ENCODE measurements at places on chromosomes 3 and 15.

GRCh38 chr3:2526926-2527325 lies 428.3 kb downstream of the CNTN4 start:
- no peak for DNase-seq

DNA sequence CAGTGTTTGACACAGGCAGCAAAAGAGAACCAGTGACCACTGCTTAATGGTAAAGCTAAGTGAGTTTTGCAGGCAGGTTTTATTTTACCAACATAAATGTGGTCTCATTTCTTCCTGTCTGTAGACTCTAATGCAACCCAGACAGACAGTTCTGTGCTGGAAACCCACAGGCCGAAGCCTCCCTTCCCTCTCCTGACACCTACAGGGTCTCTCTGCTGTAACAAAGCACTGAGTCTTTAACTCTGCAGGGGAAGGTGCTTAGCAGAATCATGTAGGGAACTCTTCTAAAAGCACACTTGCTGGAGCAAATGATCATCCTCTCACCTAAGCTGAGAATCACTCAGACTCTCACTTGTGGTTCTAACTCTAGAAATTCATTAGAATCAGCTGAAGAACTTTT lies 200.3 kb downstream of the KBTBD8 start:
- DNase-seq, result no peak

DNA sequence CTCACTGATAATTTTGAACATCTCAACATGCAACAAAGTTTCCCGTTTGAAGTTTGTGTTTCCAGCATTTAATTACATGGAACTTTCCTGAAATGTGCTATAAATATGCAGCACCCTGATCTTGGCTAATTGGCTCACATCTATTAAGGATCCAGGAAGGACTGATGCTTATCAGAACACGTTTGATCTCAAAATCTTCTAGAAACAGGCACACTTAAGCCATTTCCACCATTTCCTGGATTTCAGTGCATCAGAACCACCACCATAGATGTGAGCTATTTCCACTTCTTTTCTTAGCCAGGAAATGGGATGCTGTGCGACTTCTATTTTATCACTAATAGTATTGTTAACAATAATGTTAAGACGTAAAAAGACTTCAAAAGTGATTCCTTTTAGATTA lies 228.9 kb downstream of the FEZF2 start:
- DNase-seq, result no peak

DNA sequence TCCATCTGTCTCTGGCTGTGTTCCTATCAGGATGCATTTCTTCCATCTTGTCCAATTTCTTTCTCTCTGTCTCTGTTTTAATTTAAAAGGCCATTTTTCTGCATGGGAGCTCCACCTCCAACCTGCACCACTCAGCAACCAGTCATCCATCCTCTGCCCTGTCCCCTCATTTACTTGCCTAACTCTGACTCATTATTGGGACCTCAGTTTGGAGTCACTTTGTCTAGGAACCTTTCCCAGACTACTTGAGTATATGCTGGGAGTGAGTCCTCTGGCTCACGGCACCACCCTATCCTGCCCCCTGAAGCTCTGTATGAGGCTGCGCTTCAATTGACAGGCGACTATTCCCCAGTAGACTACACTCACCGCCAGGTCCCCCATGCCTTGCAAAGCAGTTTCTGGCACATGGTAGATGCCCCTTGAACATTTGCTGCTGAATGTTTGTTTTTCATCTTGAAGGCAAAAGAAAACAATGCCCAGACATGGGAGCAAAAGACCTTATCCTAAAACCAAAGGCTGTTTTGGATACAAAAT lies 513.3 kb upstream of the CFAP20DC start:
- no peak for DNase-seq

GRCh38 chr15:89823836-89824606 lies 9.4 kb upstream of the ANPEP start:
- no peak for DNase-seq

GRCh38 chr3:17670749-17671148 lies 71.7 kb downstream of the TBC1D5 start:
- no peak for DNase-seq

DNA sequence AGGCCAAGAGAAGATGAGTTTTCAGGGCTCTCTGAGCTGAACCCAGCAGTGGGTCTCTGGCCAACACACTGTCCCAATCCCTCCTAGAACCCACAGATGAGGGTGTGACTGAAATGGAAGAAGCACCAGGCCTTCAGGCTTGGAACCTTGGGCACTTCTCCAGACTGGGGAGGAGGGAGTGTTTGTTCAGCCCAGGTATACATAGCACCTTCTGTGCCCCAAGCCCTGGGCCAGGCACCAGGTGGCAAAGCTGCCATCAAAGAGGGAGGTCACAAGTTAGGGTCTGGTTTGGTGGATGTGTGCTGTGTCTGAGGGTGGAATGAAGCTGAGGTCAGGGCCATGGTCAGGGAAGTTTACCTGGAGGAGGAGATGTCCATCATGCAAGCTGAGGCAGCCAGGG lies 15.8 kb upstream of the RHO start:
- DNase-seq, result no peak

DNA sequence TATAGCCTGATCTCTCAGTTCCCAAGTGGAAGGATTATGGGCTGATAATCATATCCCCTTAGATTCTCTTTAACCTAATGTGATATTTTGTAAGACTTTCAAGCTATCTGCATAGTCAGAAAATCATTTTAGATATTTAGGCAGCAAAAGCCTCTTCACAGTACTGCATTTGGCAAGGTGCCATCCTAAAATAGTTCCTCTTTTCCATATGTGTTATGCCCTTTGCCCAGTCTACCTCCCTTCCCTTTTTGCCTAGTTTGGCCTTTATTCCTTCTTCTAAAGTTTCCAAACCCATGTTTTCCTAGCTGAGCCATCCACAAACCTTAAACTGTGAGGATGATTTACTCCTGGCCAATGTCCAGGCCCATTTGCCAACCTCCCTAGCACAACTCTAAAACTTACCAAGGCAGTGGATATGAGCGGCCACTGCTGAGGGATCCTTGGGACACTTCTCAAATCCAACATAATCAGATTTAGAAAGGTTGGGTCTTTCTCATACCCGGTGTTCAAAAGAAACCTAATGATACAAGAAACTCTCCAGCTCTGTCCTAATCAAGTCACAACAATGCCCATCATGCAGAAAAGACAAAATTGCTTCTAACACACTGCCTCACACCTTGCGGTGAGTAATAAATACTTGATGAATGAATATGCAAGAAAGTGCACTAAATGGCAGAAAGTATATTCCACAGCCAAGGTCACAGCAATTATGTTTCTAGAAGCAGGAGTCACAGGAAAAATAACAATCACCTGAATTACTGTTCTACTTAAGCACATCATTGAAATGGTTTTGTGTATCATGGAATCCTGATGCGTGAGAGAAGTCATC lies 493.9 kb downstream of the NLGN1 start:
- DNase-seq, result no peak

DNA sequence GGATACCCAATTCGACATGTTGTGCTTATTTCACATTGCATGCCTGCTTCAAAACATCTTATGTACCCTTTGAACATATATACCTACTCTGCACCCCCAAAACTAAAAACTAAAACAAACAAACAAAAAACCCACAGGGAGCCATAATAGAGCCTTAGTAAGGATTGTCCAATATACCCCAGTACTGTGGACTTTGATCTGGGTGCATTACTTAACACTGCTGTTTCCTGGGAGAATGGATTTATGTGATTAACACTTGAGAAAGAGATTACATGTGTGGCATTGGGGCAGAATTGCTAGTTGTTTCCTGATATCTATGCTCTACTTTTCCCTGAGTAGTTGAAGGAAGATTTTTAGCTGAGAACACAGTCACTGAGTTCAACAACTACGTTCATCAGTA lies 583.4 kb upstream of the ROBO1 start:
- DNase-seq, result no peak

DNA sequence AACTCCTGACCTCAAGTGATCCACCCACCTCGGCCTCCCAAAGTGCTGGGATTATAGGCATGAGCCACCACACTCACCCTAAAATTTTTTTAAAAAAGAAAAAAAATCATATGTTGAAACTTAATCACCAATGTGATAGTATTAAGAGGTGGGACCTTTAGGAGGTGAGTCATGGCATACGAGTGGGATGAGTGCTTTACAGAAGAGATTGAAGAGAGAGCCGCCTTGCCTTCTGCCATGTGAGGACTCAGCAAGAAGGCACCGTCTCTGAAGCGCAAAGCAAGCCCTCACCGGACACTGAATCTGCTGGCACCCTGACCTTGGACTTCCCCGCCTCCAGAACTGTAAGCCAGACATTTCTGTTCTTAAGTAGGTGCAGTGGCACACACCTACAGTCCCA lies 5.5 kb downstream of the ARPIN start:
- no peak for DNase-seq

DNA sequence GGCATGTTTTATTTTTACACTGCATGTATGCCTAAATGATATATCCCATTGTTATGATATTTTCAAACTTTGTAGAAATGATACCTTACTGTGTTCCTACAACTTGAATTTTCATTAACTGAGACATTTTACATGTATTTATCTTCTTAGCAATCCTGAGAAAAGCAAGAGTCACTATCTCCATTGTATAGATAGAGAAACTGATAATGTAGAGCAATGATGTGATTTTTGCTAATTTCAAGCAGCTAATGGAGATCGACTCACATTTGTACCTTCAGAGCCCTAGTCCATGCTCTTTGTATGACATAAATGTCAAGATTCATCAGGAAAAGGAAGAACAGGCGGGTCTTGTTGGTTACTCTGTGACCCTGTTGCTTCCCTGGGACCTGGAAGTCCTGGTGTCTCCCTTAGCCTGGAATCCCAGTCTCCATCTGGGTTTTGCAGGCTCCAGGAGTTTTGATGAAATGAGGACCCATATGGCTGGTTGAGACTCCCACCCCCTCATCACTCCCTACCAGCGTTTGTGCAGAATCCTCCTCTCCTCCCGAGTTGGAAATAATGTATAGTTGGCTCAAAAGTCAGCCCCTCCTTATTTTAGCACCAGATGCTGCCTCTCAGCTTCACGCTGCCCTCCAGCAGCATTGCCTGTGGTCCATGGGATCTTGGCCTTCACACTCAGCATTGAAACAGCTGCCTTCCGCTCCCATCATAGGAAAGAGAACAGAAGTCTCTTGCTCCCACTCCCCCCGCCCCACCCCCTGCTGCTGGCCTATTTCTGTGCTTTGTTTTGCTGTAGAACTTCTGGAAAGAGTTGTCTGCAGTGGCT lies 67.1 kb downstream of the APBA2 start:
- no peak for DNase-seq

GRCh38 chr15:56844471-56844870 lies 74.0 kb upstream of the TCF12 start:
- DNase-seq, result no peak

DNA sequence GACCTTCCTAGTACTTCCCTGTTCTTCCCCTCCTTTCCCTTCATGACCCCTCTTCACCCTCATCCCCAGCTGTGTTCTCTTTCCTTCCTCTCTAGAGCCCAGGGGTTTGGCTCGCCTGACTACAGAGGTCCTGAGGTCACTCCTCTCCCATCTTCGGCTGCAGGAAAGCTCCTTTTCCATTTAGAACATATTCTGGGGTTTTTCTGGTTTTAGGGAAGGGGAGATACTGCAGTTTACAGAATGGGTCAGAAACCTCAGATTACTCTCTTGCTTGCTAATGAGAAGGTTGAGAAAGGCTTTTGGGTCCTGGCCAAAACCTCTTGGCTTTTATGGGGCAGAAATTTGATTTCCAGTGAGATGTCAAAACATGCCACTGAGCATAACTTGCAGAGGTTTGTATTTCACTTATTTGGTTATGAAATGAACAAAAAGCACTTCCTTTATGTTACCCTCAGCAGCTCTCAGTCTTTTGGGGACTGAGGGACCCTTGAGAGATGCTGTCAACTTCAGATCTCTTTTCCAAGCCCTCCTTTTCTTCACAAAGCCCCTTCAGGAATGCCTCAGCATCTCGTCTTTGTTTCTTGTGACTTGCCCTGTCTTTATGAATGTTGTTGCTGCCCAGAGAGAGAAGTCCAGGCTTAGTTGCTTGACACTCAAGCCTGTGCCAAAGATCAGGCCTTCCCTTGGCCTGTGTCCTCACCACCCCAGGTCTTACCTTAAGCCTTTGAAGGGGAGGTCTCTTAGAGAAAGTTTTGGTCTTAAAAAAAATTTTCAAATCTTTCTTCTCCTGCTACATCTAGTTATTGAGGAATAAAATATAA lies 121.7 kb upstream of the TPM1 start:
- no peak for DNase-seq

- no peak for DNase-seq
Measured at GRCh38 chr3:141289228-141289772, 57.7 kb downstream of the PXYLP1 start.

DNA sequence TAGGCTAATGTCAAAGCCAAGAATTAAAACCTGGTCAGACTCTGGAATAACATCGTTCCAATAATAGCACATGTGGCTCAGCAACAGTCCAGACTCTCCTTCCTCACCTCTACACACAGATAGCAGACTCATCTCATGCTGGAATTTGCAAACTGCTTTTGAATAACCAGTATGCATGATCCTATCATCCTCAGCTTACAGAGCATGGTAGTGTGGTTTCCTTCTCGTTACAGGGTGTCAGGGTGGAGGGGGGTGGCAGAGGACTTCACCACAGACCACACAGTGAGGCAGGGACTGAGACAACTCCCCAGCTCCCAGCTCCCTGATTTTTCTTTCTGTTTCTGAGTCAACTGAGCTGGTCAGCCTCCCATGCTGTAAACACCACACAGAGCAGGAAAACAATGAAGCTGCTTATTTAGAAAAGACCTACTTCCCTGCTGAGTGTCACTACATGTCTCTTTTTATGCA lies 101.6 kb downstream of the RPL22L1 start:
- no peak for DNase-seq

DNA sequence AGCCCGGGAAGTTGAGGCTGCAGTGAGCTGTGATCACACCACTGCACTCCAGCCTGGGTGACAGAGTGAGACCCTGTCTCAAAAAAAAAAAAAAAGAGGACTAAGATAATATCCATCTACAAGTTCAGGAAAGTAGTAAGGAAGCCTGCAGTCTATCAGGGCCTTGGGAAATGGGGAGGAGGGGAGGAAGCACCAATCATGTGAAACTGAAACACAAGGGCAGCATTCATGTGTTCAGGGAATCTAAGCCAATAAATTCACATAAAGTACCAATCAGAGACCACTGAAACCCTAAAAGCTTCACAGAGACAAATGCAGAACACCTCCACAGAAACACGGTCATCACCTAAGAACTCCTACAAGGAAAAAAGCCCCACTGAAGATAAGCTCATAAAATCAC lies 22.9 kb upstream of the HHATL start:
- no peak for DNase-seq

- no peak for DNase-seq
Measured at GRCh38 chr3:108985844-108986243, 32.2 kb upstream of the GUCA1C start.

- no peak for DNase-seq
Measured at GRCh38 chr3:146503461-146504202, 34.3 kb upstream of the PLSCR2 start.

DNA sequence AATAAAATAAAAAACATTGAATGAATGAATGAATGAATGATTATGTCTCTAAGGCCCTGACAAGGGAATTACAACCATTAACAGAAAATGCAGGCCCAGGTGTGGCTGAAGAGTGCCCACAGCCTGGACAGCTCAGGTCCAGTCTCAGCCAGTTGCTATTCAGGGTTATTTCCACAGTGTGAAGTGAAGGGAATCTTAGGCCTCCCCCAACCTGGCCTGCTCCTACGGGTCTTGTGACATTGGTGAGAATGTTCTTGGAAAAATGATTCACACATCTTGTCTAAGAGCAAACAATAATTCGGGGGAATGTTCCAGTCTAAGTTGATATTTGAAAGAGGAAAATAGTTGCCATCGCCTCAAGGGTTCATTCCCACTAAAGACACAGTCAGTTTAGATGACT lies 37.0 kb downstream of the MINDY4B start:
- DNase-seq, result no peak

GRCh38 chr3:187197335-187197649 lies at the start of gene RTP1:
Gene RTP1 (plus strand): TSS chr3:187197486. CDS start chr3:187197516, 30 bp downstream.
- DNase-seq, result no peak

GRCh38 chr3:153976891-153977554 lies 144.2 kb upstream of the ARHGEF26 start:
- DNase-seq, result peak; percentile 83
